ENCODE measurements at places on chromosomes 3 and 15.

DNA sequence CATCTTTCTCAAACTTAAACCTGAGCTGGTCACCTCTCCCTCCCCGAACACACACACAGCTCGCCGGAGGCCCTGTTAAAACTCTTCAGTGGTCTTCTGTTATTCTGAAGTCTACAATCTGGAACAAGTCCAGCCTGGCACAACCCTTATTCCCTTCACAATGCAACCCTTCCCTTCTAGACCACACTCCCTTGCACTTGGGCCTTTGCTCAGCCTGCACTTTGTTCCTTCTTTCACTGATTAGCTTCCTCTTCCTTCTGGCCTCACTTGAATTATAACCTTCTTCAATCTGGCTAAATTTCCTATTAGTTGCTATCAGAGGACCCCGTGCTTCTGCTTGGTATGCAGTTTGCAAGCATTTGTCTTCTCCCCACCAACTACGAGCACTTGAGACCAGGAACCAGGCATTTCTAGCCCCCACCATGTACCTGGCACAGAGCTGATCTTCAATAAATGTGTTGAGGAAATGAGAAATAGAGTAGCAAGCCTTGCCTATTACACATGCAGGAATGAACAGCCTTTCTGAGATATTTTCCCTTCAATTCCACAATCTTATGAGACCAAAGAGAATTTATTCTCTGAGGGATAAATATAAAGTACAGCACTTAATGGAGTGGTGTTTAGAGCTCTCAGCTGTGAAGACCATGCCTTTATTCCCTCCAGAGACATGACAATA is 663.1 kb upstream of the ADAMTS9 start:
- DNase-seq = no peak

DNA sequence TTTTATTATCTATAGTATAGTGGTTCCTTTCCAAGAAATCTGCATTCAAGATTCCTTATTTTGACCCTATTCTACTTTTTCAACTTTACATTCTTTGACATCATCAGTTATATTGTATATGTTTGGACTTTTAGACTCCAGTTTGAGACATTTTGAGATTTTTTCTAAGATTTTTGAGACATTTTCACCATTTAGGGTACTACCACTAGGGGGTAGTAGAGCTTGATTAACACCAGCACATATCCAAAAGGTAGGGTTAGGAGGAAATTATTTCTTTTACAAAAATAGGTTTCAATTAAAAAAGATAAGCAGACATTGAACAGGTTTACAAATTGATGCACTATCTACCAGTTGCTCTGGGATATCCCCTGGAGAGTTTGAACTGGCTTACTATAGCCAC is 262.5 kb downstream of the SCAPER start:
- no peak for DNase-seq

- DNase-seq = no peak
These were observed 20.0 kb upstream of the TMOD3 start for GRCh38 chr15:51809457-51809856.

- no peak for DNase-seq
These were observed 28.3 kb upstream of the ATP2B2 start for GRCh38 chr3:10533737-10534023.

GRCh38 chr3:128053614-128054013 is 1.4 kb downstream of the SEC61A1 start:
- DNase-seq = no peak

DNA sequence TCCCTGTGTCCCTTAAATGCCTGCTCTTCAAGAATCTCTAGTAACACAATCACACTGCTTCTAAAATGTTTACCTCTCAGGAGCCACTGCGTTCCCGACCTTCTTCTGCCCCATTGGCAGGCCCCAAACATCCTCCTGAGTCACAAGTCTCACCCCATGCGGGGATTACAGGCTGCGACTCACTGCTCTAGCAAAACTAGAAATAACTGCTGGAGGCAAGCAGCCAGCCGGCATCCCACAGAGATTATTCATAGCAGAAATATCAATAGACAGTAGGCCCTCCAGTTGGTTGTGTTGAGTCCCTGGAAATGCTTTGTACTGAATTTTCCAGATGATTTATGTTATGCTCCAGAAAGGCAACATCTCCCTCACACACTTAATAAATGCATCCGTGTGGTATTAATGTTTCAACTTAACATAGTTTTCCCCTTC is 64.8 kb downstream of the RFTN1 start:
- DNase-seq = no peak

DNA sequence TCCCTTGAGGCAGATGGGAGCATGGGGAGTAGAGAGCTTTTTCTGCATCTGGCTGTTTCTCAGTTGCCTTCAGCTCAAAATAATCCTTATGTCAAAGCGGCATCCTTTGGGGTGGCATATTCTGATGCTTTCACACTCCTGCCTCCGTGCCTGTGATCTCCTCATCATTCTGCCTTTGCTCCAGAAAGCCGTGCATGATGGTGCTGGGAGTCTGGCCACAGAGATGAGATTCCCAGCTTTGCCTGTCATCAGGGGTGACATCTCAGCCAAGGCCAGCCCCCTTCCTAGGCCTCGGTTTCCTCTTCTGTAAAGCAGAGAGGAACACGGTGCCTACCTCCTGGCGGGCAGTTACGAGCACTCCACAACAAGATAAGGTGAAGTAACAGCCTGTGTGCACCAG is 96.3 kb upstream of the ALDH1A3 start:
- peak; percentile 0 for DNase-seq

- no peak for DNase-seq
These were observed 9.1 kb downstream of the ADAMTS17 start for GRCh38 chr15:100332721-100333120.

DNA sequence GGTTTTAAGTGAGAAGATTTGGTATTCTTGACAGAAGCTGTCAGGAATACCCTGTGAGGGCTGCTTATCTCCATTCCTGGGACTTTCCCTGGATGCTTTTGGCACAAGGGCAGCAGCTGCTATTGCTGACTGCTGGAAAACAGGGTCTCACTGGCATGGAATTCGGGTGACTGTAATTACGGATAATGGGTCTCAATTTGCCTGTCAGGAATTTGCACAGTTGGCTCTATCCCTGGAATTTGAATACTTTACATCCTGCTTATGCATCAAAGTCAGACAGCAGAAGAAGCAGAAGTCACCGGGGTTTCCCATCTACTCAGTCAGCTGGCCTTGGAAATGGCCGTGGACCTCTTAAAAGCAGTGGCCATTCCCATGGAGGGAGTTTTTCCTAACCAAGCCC is 25.9 kb upstream of the AKAP13 start:
- no peak for DNase-seq

DNA sequence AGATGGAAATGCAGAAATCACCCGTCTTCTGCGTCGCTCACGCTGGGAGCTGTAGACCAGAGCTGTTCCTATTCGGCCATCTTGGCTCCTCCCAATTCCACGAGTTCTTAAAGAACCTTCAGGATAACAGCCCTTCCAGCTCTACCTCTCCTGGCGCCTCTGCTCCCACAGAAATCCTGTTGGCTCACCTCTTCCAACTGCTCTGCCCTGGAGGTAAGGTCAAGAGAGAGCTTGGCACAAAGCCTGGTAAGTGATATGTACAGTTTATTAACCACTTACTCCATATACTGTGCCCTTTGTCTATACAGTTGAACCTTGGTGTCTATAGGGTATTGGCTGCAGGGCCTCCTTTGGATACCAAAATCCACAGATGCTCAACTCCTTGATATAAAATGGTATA is 17.8 kb upstream of the FGF12 start:
- no peak for DNase-seq
